ENCODE measurements at places on chromosomes 2 and 18.

- DNase-seq, result no peak
Observed at GRCh38 chr2:40219141-40219540, 232.7 kb downstream of the SLC8A1 start.

- no peak for DNase-seq
Observed at GRCh38 chr2:7094231-7094741, 177.1 kb downstream of the RNF144A start.

DNA sequence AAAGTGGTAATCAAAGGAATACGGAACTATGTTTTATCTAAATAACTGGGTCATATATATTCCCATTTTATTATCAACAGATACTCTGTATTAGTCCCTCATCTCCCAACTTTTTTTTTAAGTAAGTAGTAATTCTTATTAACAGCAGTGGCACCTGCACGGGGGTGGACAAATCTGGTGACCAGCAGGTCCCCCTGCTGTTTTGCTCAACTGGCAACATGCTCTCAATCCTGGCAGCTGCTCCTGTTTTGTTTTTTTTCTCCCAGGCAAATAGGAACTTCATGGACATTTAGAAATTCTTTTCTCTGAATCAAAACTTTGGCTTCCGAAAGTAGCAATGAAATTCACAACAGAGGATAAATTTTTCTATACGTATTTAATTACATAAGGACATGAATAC is 193.5 kb downstream of the SS18 start:
- no peak for DNase-seq

- no peak for DNase-seq
Observed at GRCh38 chr2:10230499-10230898, 72.2 kb upstream of the HPCAL1 start.

DNA sequence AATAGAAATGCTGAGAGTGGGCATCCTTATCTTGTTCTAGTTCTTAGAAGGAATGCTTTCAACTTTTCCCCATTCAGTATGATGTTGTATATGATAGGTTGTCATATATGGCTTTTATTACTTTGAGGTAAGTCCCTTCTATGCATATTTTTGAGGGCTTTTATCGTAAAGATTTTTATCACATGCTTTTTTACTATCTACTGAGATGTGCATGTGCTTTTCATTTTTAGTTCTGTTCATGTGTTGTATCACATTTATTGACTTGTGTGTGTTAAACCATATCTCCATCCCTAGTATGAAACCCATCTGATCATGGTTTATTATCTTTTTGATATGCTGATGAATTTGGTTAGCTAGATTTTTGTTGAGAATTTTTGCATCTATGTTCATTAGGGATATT is 1008.8 kb downstream of the CNTNAP5 start:
- no peak for DNase-seq

DNA sequence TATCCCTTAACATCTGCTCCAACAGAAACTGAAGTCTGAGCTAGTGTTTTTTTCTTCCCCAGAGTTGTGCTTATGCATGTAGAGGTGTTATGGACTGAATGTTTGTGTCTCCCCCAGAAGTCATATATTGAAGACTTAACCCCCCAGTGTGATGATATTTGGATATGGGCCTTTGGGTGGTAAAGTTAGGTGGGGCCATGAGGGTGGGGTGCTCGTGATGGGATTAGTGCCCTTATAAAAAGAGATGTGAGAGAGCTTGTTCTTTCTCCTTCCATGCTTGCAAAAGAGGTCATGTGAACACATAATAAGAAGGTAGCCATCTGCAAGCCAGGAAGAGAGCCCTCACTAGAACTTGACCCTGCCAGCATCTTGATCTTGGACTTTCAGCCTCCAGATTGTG is 34.4 kb upstream of the APOB start:
- no peak for DNase-seq

- no peak for DNase-seq
Observed at GRCh38 chr2:165593081-165593480, 123.6 kb downstream of the CSRNP3 start.

DNA sequence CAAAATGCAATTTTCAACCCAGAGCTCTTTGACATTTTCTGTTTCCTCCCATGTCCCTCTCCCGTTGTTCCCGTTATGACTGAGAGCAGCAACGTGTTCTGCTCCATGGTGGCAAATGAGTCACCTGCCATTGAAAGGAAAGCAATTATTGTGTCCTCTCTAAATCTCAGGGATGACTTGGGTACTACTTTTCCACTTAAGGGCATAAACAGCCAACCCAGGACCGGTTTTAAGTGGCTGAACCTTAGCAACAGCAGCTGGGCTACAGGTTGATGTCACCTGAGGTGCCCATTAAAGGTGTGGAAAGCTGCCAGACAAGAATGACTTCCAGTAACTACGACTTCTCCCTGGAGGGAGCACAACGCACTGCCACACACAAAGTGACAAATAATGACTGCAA is 236.8 kb downstream of the NCKAP5 start:
- DNase-seq, result no peak

- no peak for DNase-seq
Observed at GRCh38 chr18:44896846-44897245, 216.2 kb downstream of the SETBP1 start.

DNA sequence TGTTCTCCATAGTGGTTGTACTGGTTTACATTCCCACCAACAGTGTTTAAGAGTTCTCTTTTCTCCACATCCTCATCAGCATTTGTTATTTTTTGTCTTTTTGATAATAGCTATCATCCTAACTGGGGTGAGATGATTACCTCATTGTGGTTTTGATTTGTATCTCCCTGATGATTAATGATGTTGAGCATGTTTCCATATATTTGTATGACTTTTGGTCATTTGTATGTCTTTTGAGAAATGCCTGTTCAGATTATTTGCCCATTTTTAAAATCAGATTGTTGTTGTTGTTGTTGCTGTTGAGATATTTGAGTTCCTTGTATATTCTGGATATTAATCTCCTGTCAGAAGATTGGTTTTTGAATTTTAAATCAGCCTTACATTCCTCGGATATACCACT is 147.5 kb downstream of the NCOA1 start:
- DNase-seq, result no peak

- no peak for DNase-seq
Observed at GRCh38 chr2:26740890-26741302, 23.2 kb upstream of the SLC35F6 start.

DNA sequence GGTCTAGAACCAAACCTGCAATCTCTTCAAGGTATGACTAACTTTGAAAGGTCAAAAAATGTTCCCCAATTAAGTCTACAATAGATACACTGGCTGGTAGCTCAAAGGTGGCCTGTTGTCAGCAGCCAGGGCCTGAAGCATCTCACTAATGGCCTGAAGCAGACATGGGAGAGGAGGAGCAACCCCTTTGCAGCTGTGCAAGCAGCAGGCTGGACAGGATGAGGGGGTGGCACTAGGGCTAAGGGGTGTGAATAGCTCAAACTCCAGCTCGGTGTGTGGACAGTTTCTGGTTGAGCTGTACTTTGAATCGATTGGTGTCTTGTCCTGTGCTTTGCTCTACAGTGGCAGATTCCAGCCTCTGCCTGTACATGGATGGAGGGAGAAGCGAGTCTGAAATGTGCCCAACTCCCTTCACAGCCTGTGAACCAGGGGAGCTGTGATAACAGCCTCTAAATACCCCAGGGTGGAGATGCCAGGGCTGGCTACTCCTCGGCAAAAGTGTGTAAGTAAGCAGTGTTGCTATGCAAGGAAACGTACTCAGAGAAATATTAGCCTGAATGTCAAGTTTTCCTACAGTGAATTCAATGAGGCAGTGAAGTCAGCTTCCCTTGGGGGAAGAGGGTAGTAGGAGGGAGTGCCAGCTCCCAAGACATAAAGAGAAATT is 34.7 kb upstream of the DTNB start:
- no peak for DNase-seq

- no peak for DNase-seq
Observed at GRCh38 chr2:146321175-146321574, 1523.7 kb upstream of the ACVR2A start.

- no peak for DNase-seq
Observed at GRCh38 chr2:127400897-127401756, 13.4 kb upstream of the MAP3K2 start.

GRCh38 chr2:207768866-207769596 is 675 bp downstream of the FZD5 start:
- DNase-seq, result no peak

- no peak for DNase-seq
Observed at GRCh38 chr2:11726384-11726783, 20.0 kb upstream of the LPIN1 start.

DNA sequence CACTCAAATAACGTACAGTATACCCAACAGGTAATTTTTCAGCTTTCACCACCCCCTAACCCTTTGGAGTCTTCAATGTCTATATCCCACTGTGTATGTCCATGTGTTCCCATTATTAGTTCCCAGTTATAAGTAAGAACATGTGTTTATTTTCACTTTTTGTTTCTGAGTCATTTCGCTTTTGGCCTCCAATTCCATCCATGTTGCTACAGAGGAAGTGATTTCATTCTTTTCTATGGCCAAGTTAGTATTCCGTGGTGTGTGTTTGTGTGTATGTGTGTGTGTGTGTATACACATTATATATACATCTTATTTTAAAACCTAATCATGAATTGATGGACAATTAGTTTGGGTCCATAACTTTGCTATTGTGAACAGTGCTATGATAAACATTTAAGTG is 464.4 kb downstream of the CMPK2 start:
- DNase-seq, result peak; percentile 28

- no peak for DNase-seq
Observed at GRCh38 chr2:205752924-205753323, 70.6 kb downstream of the NRP2 start.

GRCh38 chr2:180573951-180574350 is 406.5 kb upstream of the UBE2E3 start:
- DNase-seq, result no peak

DNA sequence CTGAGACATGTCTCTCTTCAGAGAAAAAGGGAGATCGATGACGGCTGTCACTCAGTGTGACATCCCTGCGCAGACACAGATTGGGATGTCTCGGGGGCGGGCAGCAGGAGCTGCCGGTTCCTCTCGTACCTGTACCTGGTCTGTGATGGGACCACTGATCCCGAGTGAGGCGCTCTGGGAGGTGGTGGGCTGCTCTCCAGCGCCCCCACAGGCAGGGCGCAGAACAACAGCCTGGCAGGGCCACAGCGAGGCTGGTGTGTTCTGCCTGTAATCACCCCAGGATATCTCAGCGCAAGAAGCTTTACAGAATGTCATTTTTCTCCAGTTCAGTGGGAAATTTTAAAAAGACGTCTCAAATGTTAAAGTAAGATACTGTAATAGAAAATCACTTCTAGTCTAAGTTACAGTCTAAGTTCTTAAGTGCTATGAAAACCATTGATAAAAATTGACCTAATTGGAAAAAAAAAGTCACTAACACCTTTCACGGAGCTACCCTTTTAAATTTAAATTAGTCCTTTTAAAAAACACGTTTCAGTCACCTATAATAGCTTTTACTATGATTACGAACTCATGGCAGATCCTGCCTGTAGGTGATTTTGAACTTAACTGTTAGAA is 189.8 kb downstream of the SNTG2 start:
- no peak for DNase-seq

- no peak for DNase-seq
Observed at GRCh38 chr2:3051266-3051665, 326.4 kb downstream of the EIPR1 start.

Data from fibroblast of skin of left biceps (primary cell).